Frontal cortex (tissue), 4 donors: ENCODE measurements at places on chromosomes 1 and 21.

DNA sequence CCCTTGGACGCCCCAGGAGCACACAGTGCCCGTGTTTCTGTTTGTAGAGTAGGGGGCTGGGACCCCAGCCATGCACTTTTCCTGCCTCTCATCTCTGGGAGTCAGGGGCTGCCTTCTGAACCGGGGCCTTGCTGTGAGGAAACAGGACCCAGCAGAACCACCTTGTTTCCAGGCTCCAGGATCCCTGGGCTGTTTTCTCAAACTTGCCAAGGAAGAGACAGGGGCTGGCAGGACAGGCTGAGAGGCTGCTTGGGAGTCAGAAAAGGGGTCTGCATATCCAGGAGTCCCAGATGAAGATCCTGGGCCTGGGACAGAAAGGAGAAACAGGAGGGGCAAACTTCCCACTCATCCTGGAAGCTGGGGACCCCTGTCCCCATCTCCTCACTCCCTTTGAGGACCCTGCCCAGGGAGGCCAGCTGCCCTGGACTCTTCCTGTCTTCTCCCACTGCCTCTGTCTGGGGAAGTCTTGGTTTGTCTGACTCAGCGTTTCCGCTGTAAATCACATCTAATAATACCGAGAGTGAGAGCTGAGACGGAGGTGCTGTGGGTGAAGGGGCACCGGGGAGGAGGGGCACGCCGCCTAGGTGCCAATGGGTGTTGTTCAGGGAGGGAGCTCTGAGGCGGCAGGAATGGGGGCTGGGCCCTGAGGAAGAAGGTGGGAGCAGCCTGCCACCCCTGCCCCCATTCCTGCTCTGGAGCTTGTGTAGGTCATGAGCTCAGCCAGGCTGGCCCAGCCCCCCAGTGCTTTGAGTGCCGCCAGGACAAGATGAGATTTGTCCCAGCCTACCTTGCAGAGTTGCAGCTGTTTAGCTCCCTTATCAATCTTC lies 16.7 kb downstream of the POU3F1 start:
- no peak for DNase-seq

DNA sequence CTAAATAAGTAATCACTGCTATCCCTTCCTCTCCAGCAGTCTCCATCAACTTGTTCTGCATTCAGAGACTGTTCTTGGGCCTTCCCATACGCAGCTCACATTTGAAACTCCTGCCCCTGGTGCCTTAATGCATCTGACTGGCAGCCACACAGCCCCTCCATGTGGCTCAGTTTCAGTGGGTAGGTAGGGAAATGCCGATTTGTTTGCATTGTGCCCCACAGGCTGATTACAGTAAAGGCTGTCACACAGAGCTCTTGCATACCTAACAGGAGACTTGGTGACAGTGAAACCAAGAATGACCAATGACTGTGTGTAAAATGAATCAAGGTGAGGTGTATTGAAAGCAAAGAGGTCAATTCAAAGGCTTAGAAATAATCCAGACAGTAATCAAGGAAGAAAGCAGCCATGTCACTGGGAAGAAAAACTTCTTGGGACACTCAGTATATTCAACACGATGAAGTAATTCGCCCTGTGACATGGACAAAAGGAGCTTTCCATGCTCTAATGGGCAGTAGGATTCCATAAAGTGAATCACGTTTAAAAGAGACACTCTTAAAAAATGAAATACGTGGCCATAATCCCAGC lies 12.7 kb upstream of the B3GALNT2 start:
- no peak for DNase-seq

- DNase-seq = no peak
Observed at GRCh38 chr1:35646043-35646442, 4.7 kb upstream of the PSMB2 start.

- no peak for DNase-seq
Observed at GRCh38 chr1:18735224-18735997, 104.8 kb downstream of the PAX7 start.

GRCh38 chr21:31201548-31201947 lies 142.5 kb downstream of the TIAM1 start:
- DNase-seq = no peak

- DNase-seq = no peak
Observed at GRCh38 chr1:81453367-81453703, 347.4 kb upstream of the ADGRL2 start.

DNA sequence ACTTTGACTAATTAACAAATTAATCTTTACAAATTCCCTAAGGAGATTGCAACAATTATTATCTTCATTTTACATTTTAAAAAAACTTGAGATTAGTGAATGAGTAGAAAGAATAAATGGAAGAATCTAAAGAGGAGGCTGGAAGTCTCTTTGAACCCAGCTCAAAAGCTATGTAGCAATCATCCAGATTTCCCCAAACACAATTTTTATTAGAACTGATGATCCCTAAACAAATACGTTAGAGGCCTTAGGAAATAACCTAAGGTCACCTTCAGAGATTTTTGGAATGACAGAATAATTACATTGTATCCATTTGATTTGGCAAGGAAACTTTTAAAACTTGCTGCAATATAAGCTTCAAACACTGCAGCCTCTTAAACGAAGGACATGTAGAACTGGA lies 242.4 kb upstream of the LYPLAL1 start:
- DNase-seq = no peak

DNA sequence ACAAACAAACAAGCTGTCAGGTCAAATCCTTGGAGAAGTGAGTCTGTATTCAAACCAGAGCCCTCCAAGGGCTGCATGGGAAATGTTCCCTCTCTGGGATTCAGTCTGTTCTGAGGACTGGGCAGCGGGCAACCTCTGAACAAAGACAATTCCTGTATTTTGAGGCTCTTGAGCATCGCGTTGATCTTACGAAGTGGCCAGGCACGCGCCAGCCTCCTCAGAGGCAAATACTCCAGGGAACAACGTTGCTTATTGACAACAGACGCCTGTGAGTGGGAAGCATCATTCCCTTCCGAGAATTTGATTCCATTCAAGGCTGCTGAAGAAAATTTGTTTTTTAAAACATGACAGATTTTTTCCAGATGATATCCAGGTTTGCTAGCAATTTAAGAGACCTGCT lies 20.0 kb upstream of the TACSTD2 start:
- DNase-seq = no peak

GRCh38 chr1:115107516-115108260 lies 18.4 kb upstream of the TSPAN2 start:
- DNase-seq = no peak
